8988T (cell line): ENCODE measurements at places on chromosomes 16 and 17.

DNA sequence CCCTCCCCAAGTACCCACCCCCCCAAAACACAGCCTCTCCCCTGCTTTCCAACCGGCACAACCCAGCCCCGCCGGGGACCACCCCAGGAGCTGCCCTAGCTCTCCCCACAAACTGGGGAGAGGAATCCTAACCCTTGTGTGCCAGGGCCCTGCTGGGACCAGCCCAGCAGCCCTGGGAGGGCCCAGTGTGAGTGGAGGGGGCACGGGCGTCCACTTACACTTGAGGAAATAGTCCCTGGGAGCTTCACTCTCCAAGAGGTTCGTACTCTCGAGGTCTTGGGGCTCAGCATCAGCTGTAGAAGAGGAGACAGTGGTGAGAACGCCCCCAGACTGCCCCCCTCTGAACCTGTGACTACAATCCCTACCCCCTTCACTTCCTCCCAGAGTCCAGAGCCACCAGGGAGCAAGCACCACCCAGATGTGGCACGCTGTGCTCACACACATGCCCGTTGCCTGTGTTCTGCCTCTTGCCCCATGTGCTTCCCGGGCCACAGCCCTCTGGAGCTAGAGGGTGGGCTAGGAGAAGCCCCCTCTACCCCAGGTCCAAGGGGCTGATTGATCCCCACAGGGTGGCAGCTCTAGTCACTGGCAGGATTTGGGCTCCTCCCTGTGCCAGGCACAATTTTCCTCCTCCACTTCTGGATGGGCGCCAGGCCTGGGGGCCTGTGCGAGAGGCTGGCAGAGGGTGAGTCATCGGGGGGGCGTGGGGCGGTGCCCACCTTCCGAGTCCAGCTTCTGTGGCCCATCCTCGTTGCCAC, 3.0 kb downstream of the TRIM47 start:
- DNase-seq = no peak

DNA sequence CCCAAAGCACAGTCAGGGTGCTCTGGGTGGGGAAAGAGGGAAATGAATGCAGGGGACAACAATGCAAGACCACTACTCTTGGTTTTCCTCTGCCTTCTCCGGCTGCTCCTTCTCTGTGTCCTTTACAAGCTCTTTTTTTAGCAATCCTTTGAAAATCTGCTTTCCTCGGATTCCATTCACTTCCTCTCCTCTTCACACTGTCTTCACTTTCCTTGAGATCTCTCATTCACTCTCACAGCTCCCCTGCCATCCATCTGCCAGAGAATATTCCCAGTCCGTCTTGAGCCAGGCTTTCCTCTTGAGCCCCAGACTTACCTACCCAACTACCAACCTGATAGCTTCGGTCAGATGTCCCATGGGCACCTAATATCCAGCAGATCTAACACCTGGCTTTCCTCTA, 11.0 kb upstream of the SPOP start:
- no peak for DNase-seq

DNA sequence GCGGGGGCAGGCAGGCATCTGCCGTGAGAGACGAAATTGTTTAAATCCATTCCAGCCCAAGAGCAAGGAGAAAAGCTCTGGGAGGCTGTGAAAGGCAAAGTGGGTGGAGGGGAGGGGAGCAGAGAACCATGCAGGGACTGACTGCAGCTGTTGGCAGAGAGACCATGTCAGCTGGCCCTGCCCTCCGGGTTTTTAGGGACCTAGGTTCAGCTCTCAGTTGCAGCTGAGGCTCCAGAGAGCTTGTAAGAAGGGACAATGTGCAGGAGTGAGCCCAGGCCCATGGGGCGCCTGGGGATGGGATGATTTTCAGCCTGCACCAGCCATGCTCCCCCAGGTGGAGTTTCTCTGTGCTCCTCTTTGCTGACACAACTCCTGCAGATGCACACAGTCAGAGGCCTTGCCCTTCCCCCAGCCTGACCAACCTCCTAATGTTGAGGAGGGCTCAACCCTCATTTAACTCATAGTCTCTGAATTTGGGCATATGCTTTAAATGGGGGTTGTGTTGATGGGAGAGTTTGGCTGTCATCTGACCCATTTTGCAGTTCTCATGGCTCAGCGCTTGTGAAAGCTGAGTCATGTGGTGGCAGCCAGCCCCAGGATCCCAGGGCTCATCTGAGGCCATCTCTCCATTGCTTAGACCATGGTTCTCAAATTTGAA, 70.9 kb downstream of the PLXDC1 start:
- no peak for DNase-seq

GRCh38 chr17:14950686-14951085, 314.4 kb downstream of the PMP22 start:
- no peak for DNase-seq

GRCh38 chr16:63720848-63721247, 1401.0 kb downstream of the CDH11 start:
- no peak for DNase-seq

- no peak for DNase-seq
These were observed 173.5 kb downstream of the BCAS3 start for GRCh38 chr17:60851181-60851580.

DNA sequence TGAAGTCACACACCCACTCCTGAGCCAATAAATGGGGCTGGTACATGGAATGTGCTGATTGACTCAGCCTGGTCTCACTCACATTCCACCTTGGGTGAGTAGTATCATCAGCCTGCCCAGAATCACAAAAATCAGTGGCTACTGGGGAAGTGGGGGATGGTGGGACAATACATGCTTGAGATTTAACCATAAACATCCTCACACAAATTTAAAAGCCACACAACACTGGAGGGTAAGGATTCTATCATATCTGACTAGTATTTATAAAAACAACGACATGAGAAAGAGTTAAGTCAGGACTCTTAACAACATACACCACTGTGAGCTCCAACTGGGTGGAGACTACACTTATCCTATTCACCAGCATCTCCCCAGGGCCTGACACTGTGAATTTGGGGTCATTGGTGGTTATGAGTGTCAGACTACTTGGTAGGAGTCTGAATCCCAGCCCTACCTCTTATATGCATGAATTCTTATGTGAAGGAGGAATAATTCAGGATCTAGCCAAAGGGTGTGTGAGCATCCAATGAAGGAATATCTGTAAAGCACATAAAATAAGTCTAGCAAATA, 26.0 kb upstream of the IRX6 start:
- no peak for DNase-seq

- DNase-seq = peak; percentile 60
These were observed 21.9 kb upstream of the BCAR1 start for GRCh38 chr16:75273054-75273925.

DNA sequence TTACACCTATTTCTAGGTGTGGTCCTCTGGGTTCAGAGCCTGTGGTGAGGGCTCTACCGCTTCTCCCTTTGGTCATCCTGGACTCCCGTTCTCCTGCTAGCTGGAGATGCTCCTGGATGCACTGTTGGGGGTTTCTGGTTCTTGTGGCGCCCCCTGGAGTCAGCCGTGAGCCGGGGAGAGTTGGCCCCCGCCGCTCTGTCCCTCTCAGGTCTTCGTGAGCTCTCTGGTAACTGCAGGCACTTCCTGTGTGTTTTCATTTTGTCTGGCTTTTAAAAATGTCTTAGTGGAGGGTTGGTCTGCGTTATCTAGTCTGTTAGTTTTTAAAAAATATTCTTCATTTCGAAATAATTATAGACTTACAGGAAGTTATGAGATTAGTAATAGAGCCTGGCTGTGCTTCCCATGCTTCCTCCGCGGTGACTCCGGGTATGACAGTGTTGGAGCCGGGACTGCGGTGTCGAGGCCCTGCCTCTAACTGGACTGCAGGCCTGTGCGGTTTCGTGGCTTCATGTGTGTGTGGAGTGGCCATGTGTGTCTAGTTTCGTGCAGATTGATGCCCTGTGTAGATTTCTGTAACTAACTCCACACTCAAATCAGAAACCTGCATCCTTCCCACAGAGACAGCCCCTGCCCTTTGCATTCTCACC, 78.0 kb upstream of the ZNF750 start:
- peak; percentile 72 for DNase-seq

DNA sequence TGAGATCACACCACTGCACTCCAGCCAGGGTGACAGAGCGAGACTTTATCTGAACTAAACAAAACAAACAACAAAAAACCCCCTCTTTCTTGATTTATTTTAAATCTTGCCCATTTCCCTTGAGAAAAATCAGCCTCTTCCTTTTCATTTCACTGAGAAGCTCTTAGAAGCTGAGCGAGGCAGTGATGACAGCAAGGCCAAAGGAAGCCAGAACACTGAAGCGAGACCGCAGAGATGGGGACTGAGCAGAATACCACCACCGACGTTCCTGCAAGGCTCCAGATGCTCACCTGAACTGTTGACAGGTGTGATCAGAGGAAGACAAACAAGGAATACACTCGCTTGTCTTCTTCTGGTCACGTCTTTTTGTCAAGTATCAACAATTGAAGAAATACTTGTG, 30.5 kb upstream of the IRF8 start:
- DNase-seq = no peak

- peak; percentile 76 for DNase-seq
These were observed at the start of gene EIF1 for GRCh38 chr17:41688641-41689496. TSS of gene EIF1 (plus strand) at chr17:41688885. CDS start at chr17:41689039, 154 bp downstream.

DNA sequence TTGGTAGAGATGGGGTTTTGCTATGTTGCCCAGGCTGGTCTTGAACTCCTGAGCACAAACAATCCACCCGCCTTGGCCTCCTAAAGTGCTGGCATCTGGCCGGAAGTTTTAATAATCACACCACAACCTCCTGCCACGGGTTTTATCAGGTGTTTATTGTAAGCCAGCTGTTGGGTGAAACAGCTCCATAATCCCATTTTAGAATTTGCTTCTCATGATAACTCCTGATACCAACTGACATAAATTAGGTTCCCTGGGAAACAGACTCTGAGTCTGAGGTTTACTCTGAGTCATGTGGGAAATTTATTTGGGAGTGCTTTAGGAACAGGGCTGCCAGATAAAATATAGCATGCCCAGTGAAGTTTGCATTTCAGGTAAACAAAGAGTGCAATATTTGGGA, 122.6 kb upstream of the MED13 start:
- no peak for DNase-seq

DNA sequence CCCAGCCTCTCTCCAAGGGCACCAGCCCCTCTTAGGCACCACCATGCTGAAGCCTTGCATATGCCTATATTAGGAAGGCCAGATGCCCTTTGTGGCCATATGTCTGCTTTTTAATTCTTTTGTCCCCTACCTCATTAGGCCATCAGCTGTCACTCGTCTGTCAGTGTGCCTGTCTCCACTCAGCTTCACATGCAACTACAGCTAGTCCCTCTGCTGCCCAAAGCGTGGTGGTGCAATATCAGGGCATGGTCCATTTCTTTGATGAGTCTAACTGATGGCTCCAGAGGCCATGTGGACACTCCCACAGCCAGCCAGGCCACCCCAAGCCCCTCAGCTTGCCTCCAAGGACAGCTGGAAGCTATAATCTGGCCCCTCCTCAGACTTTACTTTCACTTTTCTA, 36.3 kb downstream of the MYO18A start:
- peak; percentile 76 for DNase-seq

DNA sequence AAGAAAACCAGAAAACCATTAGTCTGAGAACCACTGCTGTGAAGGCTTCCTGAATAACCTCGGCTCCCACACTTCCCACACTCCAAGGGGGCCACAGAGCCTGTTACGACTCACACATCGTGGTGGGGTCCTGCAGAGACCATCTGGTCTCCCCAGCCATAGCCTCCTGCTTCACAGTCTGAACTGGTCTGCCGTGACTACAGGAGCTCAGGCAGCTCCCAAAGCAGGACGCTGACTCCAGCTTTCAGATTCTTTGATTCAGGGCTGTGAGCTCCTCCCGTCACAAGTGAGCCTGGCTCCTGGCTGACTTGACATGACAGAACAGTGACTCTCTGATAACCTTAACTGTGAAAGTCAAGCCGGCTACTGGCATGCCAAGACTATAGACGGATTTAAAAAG, 37.8 kb downstream of the CYB5D2 start:
- DNase-seq = no peak

- no peak for DNase-seq
These were observed 468.1 kb downstream of the SOX9 start for GRCh38 chr17:72588961-72589360.

DNA sequence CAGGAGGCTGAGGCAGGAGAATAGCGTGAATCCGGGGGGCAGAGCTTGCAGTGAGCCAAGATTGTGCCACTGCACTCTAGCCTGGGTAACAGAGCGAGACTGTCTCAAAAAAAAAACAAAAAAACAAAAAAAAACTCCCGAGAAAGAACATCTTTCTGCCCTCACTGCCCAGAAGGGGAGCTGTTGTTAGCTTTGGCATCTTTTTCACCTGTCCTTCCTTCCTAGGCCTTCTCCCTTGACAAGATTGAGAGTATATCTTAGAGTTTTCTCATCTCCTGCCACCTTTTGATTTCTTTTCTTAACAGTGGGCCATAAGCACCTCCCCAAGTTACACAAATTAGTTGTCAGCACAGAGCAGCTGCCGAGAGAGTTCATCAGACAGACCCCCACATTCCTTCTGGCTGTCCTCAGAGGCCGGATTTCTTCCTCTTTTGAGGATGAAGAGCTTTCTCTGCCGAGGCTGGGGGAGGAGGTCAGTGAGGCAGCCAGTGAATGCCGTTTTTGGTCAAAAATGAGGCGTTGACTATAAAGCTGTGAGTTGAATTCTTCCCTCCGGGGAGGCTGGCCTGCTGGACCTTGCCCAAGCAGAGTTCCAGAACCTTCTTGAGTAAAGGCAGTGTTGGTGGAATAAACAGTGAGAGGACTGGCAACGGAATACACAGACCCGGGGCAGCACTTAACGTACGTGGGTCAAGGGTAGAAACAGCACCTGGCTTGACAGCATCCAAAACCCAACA, 127.0 kb downstream of the ABCC6 start:
- DNase-seq = no peak

DNA sequence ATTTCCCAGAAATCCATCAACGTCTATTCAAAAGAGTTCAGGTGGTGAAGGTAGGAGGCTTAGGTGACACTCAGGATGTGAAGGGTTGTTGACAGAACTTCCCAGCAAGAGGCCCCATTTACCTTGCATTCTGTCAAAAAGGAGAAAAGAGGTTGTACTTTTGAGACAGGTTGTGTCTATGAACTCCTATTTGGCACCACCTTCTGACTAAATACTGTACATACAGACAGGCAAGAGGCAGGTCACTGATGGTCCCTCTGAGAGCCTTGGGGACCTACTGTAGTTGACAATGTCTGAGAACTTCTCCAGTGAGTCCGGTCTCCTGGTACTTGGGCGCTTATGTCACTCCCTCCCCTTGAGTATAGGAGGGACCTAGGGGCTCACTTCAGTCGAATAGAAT, 479.3 kb upstream of the ZFHX3 start:
- peak; percentile 25 for DNase-seq
